ENCODE measurements at places on chromosomes 11 and 22. TPM values are rescaled to one million over a fixed set of nuclear protein-coding genes. Genes with fewer than 3 reads are reported as not detected.

DNA sequence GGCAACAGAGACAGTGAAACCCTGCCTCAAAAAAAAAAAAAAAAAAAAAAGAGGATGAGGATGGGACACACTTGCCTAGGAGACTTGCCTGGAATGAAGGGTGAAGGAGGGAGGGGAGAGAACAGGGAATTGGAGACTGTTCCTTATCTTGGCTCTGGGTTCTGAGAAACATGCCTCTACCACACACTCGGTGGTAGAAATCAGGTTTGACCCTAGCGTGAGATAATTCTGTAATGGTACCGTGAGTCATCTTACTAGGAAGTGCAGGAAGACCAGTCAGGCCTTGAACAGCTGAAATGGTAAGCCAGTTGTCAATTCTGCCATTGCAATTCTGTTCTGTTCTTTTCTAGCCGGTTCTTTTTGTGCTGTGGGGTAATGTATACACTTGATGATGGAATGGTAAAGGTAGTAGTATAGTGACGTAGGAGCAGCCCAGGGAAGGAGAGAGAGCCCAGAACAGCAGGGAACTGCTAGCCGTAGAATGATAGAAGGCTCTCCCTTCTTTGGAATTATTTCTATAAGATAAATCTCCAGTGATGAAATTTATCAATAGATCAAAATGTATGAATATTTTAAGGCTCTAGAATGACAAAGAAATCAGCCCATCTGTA, 3.9 kb upstream of the AMBRA1 start:
- H3K36me3 ChIP-seq: peaks cover 1% of the 10 kb centered on the region
- H3K4me1 ChIP-seq: peaks cover 12% of the 10 kb centered on the region
- no peaks in the 10 kb centered on the region for H3K27me3 ChIP-seq
- no peak overlapping the region for H3K4me3 ChIP-seq
- no peak overlapping the region for H3K27ac ChIP-seq
- DNase-seq: no peak

GRCh38 chr11:115931548-115932083, 427.4 kb upstream of the CADM1 start:
- no peak overlapping the region for H3K27ac ChIP-seq
- no peak overlapping the region for H3K4me3 ChIP-seq
- H3K27me3 ChIP-seq: peaks cover 16% of the 10 kb centered on the region
- H3K36me3 ChIP-seq: no peaks in the 10 kb centered on the region

- H3K27me3 ChIP-seq: no peaks in the 10 kb centered on the region
- H3K27ac ChIP-seq: no peak overlapping the region
- H3K36me3 ChIP-seq: no peaks in the 10 kb centered on the region
- no peaks in the 10 kb centered on the region for H3K4me1 ChIP-seq
- no peak for DNase-seq
Measured at GRCh38 chr11:41267451-41267850, 192.0 kb downstream of the LRRC4C start.

DNA sequence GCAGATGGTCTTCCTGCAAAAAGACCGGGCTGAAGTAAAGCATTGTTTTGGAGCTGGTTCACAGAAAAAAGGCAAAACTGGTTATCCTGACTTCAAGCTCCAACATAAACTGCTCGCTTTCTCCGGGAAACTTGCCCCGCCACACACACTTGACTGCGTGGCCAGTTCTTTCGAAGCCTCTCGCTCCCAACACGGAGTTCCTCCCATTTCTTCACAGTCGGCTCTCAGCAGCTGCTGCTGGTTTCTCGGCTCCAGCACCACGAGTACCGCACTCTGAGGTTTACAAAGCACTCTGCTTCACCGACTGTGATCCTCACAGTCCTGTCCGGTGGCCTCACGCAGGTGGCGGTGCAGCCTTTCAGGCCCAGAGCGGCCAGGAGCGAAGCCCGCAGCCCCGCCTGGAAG, 264 bp downstream of the CHEK1 start:
- peaks cover 49% of the 10 kb centered on the region for H3K4me1 ChIP-seq
- H3K36me3 ChIP-seq: peaks cover 6% of the 10 kb centered on the region

DNA sequence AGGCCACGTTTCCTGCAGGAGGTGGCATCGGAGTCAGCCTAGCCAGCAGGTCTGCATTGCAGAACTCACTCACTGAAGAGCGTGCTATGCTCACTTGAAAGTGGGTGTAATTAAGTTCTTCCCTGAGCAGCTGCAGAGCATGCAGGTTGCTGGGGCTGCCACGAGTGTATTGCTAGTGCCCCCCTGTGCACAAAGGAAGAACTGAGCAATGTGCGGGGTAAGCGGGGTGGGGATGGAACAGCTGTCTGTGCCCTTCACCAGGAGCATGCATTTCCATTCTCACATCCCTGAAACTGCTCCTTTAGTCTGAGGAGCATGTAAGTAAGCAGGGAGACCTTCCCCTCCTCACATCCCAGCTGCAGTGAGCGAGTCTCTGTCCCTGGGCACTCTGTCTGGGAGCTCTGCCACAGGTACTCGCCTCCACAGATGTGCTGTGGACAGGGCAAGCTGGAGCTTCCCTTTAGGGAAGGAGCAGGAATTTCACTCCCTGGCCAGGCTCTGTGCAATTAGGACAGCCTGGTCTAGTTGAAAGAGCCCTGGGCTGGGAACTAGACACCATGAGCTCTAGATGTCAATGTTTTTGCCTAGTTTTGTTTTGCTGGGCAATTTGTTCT, 1031.8 kb downstream of the NTM start:
- no peak overlapping the region for H3K4me3 ChIP-seq
- no peaks in the 10 kb centered on the region for H3K36me3 ChIP-seq
- H3K27ac ChIP-seq: no peak overlapping the region
- DNase-seq: no peak

Gene MS4A6A
- not detected for total RNA-seq

DNA sequence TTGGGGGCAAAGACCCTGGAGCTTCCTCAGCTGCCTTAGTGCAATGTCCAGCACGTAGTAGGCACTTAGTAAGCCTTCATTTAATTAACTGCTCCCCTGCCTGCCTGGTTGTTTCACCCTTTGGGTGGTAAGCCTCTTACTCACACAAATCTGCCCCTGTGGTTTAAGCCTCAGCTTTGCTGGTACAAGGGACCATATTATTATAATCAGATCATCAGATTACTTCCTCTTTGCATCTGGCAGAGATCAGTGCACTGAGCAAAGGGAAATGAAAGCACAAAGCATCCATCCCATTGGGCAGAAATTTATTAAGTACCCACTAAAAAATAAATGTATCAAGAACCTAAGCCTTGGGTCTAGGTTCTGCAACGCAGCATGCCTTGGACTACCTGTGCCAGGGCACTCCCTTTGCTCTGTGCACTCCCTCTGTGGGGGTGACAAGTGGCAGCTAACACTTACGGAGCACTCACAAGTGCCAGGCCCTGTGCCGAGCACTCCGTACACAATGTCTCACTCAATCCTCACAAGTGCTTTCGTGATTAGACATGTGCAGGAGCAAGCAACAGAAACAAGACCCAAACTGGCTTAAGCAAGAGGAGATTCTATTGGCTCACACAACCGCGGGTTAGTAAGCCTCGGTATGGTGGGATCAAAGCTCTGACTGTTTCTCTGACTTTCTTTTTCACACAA, 34.9 kb upstream of the DAGLA start:
- no peaks in the 10 kb centered on the region for H3K36me3 ChIP-seq
- DNase-seq: no peak
- no peaks in the 10 kb centered on the region for H3K4me1 ChIP-seq
- H3K27me3 ChIP-seq: peaks cover 7% of the 10 kb centered on the region

DNA sequence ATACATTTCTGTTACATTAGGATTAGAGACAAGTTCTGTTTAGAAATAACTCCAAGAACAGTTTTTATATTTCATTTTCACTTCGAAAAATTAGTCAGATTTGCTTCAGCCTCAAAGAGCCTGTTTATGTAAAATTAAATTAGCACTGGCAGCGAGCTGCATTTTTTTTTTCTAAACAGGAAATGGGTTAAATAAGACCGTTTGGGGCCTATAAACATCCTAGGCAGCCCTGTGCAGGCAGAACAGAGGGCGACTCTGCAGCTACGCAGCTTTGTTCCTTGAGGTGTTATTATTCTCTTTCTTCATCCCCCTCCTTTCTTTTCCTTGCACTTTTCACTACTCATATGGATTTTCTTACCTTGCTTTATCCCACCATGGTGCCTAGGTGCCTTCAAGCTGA, 48.7 kb downstream of the CWC15 start:
- DNase-seq: no peak
- H3K4me3 ChIP-seq: no peak overlapping the region
- H3K27ac ChIP-seq: no peak overlapping the region
- peaks cover 1% of the 10 kb centered on the region for H3K36me3 ChIP-seq
- peaks cover 47% of the 10 kb centered on the region for H3K4me1 ChIP-seq

DNA sequence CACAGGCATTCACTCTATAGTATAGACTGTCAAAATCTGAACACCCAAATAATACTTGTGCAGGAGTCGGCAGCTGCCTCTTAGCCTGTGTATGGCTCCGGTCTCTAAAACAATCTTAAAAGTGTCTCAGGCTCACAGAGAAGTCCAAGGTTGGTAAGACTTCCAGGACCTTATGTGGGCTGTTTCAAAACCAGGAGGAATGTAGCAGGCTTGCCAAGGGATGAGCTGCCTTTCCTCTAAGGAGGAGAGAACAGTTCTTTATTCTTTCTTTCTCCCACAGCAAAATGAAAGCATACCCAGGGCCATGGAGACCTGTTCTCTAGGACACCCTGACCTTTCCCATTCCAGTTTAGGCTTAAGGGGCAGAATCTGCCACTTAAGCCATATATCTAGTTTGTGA, 176.5 kb downstream of the TRPC6 start:
- no peak for DNase-seq
- H3K27me3 ChIP-seq: peaks cover 34% of the 10 kb centered on the region
- no peak overlapping the region for H3K27ac ChIP-seq
- H3K4me1 ChIP-seq: no peaks in the 10 kb centered on the region
- H3K36me3 ChIP-seq: no peaks in the 10 kb centered on the region

DNA sequence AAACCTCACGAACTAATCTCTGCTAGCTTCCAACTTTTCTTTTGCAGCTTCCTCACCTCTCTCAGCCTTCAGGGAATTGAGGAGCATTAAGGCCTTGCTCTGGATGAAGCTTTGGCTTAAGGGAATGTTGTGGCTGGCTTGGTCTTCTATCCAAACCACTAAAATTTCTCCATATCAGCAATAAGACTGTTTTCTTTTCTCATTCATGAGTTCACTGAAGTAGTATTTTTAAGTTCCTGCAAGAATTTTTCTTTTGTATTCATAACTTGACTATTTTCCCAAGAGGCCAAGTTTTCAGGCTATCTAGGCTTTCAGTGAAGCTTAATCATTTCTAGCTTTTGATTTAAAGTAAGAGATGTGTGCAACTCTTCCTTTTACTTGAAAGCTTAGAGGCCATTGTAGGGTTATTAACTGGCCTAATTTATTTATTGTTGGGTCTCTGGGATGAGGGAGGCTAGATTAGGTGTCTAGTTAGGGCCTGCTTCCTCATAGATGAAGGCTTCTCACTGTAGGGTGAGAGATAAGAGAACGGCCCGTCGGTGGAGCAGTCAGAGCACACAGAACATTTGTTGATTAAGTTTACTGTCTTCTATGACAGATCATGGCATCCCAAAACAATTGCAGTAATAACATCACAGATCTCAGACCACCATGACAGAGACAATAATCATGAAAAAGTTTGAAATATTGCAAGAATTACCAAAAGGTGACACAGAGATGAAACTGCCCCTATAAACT, 33.2 kb downstream of the CSF2RB start:
- DNase-seq: no peak
- no peak overlapping the region for H3K27ac ChIP-seq
- H3K27me3 ChIP-seq: peaks cover 40% of the 10 kb centered on the region
- H3K4me1 ChIP-seq: peaks cover 19% of the 10 kb centered on the region
- H3K36me3 ChIP-seq: peaks cover 1% of the 10 kb centered on the region

DNA sequence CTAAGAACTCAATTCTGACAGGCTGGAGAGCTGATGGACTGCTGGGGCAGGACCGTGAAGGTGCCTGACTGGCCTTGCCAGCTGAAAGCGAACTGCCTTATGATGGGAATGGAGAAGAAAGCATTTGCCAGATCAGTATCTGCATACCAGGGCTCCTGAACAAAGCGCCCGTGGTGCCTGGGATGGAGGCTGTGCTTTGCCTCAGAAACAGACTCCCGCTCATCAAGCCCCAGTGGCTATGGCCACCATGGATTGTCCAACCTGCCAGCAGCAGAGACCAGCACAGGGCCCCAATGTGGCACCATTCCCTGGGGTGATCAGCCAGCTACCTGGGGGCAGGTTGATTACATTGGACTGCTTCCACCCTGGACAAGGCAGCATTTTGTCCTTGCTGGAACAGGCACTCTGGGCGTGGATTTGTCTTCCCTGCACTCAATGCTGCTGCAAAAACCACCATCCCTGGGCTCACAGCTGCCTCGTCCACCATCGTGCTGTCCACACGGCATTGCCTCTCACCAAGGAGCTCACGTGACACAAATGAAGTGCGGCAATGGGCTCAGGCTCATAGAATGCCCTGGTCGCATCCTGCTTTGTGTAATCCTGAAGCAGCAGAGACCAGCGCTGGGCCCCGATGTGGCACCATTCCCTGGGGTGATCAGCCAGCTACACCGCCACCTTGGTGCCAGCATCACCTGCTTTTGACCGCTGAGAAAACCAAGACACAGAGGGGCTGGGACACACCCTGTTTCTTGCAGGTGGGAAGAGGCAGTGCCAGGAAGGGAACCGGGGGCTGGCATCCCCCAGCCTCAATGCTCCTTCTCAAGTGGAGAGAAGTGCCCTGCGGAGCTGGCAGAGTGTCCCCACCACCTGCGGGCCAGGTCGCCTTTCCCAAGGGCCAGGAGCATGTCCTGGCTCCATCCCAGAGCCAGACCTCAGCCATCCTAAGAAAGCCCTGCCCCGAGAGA, 1367.5 kb downstream of the BRD1 start:
- no peak for DNase-seq
- H3K27me3 ChIP-seq: peaks cover 16% of the 10 kb centered on the region
- peaks cover 1% of the 10 kb centered on the region for H3K36me3 ChIP-seq
- no peak overlapping the region for H3K27ac ChIP-seq
- no peak overlapping the region for H3K4me3 ChIP-seq
